Activated T-helper 1 cell treated with anti-CD3 and anti-CD28 coated beads, Interleukin-12 subunit alpha, Interleukin-12 subunit beta, Interleukin-2, Interleukin-4 antibody, amounts not matched to agents 30 ng/mL and 10 ng/mL and 1 ng/mL, durations not matched to agents 14 hours and 24 hours and 36 hours (primary cell): ENCODE measurements at places on chromosomes 11 and 22.

- DNase-seq, result no peak
Measured at GRCh38 chr11:35139722-35140282, 831 bp downstream of the CD44 start.

DNA sequence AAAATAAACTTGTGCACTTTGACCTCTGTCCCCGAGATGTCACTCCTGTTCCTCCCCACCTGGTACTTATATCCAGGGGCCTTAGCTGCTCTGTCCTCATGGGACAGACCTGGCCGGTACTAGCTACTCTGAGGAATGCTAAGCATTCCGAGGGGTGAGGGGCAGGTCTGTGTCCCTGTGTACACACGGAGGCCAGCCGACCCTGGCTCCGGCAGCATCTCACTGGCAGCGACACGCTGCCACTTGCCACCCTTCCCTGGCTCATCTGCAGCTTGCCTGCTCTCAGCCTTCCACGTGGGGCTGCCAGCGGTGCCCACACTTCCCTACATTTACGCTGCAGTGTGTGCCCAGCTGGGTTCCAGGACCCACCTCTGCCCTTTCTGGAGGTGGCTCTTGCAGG, 21.6 kb upstream of the TEF start:
- no peak for DNase-seq

DNA sequence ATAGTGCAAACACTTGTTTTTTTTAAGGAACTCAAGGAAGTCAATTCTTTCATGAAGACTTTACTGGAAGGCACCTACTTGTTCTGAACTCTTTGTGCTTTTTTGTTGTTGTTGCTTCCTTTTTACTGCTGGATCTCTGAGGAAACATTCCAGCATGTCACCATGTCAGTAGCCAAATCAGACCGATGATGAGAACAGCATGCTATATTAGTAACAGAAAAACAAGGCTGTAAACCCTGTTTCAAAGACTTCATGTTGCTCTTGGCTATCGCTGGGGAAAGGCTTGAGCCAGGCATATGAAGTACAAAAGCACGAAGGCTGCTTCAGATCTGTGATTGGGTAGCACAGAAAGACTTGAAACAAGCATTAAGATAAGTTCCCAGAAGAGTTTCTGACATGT, 125.6 kb upstream of the SLC5A12 start:
- no peak for DNase-seq

GRCh38 chr11:113249491-113249763, 65.0 kb upstream of the TTC12 start:
- no peak for DNase-seq

DNA sequence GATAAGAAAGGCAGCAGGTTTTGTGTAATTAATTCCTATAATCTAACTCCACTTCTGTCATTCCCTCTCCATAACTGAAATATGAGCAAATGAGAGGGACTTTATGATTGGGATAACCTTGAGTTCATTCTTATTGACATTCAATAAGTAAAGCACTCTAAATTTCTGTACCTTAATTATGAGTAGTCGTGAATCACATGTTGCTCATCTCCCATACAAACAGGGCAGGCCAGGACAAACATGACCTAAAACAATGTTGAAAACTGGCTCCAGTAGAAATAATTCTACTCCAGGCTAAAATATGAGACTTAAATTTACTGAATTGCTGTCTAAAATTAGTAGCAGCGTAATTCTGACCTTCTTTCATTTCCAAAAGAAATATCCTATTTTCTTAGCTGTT, 505.4 kb downstream of the NELL1 start:
- no peak for DNase-seq

DNA sequence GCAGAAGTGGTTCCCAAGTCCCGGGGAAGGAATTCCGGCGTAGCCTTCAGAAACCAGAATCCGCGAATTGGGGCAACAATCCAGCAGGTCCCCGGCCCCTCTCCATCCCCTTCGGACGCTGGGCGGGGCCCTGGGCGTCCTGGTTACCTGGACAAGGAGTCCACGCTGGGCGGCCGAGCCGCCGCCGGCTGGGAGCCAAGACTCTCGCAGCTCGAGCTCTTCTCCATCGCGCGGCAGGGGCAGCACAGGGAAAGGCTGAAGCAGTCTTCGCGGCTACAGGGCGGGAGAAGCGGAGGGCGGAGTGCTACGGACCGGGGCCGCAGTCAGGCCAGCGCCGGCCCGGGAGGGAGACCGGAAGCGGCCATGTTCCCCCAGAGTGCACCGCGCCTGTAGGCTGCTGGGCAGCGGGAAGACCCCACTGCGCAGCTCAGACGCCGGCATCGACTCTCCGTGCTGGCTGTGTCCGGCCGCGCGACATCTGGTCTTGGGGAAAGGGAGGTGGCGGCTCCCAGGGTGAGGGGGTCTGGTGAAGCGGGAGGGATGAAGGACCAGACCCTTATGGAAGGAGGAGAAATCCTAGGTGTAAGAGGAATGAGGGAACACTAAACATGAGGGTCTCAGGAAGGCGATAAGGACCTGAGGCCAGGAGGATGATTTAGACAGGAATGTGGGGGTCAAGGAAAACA, at the start of gene MTMR2:
TSS of gene MTMR2 (minus strand) at position 380 of the 686 bp plus-strand sequence. CDS start at position 227, 153 bp downstream.
- peak; percentile 39 for DNase-seq

- DNase-seq, result peak; percentile 31
Measured at GRCh38 chr11:66720223-66720898, 8.7 kb downstream of the SPTBN2 start.

GRCh38 chr11:1181853-1182535, 24.2 kb downstream of the MUC5AC start:
- no peak for DNase-seq

GRCh38 chr11:111177037-111177871, 68.3 kb upstream of the POU2AF2 start:
- no peak for DNase-seq
